Brain pericyte (primary cell): ENCODE measurements at places on chromosomes 2 and 18.

DNA sequence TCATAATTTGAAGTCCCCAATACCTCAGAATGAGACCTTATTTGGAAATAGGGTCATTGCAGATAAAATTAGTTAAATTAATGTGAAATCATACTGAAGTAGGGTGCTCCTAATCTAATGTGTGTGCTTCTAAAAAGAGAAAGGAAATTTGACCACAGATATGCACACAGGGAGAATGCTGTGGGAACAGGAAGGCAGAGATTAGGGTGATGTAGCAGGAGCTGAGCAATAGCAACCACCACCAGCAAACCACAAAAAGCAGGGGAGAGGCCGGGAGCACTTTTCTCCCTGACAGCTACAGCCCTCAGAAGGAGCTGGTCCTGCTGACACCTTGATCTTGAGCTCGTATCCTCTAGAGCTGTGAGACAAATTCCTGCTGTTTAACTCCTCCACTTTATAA is 24.6 kb upstream of the SCG2 start:
- DNase-seq, result no peak

DNA sequence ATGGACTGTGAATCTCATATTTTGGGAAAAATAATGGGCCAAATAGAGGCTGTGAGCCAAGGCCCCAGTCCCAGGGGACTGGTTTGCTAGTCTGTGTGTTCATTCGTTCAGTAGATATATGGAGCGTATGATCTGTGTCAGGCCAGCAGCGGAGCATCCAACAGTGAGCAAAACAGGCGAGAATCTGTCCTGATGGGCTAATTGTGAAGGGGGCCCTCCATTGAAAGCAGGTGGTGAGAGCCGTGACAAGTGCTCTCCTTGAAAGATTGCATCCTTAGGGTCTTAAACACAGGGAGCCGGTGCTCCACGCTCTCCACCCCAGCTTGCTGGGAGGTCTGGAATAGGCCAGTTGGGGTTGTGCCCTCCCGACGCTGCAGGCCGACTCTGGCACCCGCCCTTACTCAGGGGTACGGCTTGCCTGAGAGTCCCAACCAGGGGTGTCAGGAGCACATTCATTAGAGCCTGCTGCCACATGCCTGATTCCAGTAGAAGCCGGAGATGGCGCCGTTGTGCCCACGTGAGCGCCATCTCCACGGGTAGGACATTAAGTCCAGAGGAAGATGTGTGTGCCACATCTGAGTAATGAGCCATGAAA is 213.3 kb downstream of the SH3RF3 start:
- DNase-seq, result no peak

DNA sequence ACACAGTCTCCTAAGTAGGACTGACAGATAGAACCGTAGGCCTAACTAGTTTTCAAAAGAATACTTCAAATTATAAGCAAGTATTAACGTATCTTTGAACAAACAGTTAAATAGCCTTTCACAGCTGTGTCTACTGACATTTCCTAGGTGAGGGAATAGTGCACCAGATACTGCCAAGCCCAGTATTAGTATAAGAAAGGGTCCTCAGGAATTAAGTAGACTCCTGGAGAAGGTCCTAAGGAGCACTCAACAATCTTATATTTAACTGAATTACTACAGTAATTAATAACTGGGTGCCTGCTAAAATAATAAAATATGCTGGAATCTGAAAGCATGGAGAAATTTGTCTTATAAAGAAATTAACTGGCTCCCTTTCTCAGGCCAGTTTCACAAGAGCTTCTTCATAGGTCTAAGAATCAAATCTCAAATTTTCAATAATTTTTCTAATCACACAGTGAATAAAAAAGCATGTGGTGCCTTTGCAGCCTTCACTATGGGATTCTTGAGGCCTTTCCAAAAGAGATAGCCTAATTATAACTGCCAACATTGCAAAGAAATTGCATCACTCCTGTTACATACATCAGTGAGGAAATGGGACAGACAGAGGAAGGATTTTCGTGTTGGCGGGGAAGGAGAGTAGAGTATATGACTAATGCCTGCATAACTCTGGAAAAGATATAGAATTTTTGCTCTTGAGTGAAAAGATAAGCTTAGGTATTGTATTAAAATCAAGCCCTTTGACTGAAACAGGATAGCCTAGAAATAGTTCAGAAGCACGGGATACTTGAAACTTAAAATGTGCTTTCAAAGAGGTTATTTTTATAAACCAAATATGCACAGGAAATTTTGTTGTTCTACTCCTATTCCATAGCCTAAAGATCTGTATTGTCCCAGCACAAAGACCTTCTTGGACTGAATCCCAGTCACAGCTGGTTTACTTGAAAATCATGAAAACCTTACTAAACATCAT is 228.6 kb upstream of the STK17B start:
- DNase-seq, result no peak

DNA sequence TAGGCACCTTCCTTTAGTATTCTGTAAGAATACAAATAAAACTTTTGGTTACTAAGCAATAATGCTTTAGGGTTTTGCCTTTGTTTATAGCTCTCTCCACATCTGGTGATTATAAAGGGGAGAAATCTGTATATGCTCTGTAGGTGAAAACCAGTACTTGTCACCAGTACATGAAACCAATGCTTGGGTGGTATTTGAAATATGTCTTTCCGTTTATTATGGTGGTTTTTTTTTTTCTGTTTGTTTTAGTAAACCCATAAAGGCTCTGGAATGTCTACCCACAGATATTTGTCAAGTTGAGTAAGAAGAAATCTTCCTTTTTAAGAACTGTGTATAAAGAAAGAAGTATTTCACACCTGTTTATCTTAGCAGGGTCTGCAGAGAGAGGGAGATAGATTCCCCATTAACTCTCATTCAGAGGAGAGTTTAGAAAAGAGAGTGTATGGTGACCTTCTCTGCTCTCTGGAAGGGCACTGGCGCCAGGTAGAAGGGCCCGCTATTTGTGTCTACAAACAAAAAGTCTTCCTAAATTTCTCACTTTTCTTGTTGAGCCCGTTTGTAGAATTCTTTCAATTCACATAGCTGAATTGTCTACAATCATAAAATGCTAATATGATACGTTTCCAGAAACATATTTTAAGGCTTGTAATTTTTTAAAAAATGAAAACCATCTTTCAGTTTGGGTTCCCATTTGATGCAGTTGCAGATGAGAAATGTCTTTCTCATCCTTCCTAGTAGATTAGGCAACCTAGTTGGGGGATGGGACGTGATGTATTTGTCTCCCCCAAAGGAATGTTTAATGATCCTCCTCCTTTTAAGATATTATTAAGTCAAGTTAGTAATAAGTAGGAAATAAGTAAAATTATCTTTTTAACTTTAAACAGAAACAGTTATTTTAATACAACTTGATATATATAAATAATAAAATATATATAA is 33.9 kb downstream of the MAP3K20 start:
- no peak for DNase-seq

GRCh38 chr18:58541146-58541788 is 87.6 kb downstream of the ALPK2 start:
- no peak for DNase-seq

DNA sequence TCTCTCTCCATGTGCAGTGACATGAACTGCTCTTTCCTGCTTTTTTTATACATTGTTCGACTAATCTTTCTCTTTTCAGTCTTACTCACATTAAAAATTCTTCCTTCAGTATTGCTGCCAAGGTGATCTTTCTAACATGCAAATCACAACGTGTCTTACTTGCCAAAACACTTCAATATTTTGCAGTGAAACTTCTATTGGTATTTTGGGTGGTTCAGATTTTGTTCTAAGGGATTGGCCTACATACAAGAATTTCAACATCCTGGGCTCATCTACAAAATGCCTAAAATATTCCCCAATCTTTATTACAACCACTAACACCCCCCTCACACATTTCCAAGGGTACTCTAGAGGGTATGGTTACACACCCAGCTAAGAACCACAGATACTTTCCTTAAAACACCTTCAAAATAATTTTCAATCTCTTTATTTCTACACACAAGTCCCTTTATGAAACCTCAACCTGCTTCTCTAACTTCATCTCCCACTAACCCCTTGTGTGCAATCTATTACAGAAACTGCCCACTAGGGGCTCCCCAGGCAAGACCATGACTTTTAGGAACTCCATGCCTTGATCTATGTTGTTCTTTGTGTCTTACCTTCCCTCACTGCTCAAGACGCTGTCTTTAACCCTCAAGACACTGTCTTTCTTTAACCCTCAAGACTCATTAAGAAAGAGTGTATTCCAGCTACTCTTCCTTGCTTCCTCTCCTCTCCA is 50.9 kb downstream of the COL3A1 start:
- no peak for DNase-seq

DNA sequence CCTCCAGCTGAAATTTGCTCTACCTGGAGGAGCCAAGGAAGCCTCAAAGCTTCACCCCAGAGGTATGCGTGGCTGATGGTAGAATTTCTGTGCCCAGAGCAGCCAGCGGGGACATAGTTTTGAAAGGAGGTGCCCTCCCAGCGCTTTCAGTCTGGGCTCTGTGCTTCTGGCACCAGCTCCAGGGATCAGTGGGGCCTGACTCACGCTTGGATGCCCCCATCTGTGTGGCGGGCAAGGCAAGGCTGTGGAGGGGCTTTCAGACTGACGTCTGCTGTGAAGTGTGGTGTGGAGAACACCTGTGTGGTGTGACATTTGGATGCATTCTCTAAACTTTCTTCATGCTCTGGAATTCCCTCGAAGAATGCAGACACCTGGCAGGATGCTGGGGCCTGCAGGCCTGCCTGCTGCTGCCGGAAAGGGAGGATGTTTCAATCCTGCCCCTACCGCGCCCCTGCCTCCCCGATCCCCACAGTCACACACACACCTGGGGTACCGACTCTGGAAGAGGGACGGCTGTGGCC is 84.1 kb downstream of the CTIF start:
- DNase-seq, result no peak

GRCh38 chr2:234632527-234633391 is 135.9 kb upstream of the ARL4C start:
- DNase-seq, result peak; percentile 63

- no peak for DNase-seq
These were observed 423.7 kb downstream of the METTL4 start for GRCh38 chr18:2147476-2148230.

DNA sequence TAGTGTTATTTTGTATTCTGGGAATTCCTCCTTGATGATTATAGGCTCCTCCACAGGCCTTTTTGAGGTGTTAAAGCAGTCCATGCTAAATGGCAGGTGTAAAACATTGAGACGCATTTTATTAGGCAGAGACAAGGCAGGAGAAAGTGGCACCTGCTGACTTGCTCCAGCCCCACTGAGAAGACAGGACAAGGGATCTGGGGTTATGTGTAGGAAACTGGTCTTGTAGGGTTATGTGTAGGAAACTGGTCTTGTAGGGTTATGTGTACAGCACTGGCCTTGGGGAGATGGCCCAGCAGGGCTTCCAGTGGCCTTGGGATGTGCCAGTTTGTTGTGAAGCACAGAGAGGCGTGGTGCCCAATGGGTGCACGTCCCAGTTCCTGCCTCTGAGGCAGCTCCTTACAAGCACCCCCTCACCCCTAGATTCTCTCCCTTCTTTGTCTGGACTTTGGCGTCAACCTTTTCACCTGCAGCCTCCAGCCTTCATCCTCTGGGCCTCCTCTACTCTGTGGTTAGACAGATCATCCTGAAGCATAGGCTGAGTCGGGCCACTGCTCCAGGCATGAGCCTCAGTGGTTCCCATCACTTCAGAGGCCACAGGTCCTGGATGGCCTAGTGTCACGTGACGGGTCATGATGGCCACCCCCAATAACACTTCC is 921 bp upstream of the FABP1 start:
- DNase-seq, result no peak

GRCh38 chr2:181348107-181348837 is 108.9 kb upstream of the ITGA4 start:
- DNase-seq, result no peak

GRCh38 chr2:186459009-186459408 is 27.1 kb upstream of the ZC3H15 start:
- no peak for DNase-seq

GRCh38 chr2:212409560-212409959 is 129.0 kb downstream of the ERBB4 start:
- no peak for DNase-seq

DNA sequence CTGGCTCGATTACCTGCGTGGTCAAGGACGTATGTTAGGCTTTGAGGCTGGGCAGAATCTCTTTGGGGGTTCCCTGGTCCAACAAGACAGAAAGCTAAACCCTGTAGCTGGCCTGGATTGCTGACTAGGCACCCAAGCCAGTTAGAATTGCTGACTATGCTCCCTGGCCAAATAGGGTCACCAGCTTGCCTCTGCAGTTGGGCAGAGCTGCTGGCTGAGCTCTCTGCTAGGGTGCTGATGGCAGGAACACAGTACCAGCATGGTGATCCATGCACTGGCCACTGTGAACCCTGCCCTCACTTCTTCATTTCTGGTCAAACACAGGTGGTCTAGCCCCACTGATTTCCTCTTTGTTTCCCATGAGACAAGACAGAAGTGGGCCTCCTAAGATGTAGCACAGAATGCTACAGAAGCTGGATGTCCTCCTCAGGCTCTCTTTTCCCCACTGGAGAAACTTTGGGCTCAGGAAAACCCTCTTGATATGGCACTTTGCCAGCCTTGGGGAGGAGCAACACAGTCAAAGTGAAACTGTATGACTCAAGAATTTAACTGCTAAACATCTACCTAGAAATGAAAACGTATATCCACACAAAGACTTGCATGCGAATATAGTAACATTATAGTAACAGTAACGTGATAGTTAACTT is 20.8 kb downstream of the SP140L start:
- DNase-seq, result no peak

- no peak for DNase-seq
These were observed 25.4 kb downstream of the GREB1 start for GRCh38 chr2:11559066-11559785.

GRCh38 chr2:160453111-160453820 is 40.3 kb downstream of the RBMS1 start:
- DNase-seq, result no peak
